ENCODE measurements at places on chromosomes 6 and 20.

- no peak for DNase-seq
Observed at GRCh38 chr6:149340200-149340599, 22.7 kb downstream of the TAB2 start.

- DNase-seq: no peak
Observed at GRCh38 chr20:40314278-40314677, 374.8 kb downstream of the MAFB start.

GRCh38 chr6:73803562-73804241 lies 107.7 kb downstream of the CD109 start:
- no peak for DNase-seq

- no peak for DNase-seq
Observed at GRCh38 chr6:45044510-45045252, 283.4 kb upstream of the RUNX2 start.

DNA sequence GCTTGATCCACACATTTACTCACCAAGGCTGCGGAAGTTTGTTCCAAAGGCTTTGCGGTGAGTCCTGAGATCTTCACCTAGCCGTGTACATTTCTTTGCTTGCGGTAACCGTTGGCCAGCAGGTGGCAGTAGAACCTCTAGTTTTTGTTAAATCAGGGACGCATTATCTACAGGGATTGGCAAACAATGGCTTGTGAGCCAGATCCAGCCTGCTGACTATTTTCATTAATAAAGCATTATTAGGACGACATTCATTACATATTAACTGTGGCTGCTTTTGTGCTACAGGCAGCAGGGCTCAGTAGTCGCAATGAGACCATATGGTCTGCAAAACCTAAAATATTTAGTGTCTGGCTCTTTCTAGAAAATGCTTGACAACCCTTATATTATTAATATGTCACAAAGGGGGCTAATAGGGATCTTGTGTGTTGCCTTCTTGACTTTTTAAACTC lies 174.1 kb downstream of the DOK5 start:
- peak; percentile 74 for DNase-seq

DNA sequence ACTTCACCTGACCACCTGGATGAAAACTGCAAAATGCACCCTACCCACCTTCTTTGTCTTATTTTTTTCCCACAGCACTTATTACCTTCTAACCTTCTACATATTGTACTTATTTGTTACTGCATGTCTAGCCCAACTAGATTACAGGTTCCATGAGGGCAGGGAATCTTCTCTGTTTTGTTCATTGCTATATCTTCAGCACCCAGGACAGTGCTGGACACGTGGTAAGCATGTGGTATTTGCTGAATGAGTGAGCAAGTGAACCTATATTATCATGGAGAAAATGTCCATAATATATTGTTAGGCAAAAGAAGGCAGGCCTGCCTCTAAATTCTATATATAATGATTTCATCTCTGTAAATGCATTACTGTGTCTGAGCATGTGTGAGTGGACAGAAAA lies 107.0 kb downstream of the TRERF1 start:
- no peak for DNase-seq

- DNase-seq: no peak
Observed at GRCh38 chr6:168055696-168056489, 23.1 kb downstream of the FRMD1 start.

DNA sequence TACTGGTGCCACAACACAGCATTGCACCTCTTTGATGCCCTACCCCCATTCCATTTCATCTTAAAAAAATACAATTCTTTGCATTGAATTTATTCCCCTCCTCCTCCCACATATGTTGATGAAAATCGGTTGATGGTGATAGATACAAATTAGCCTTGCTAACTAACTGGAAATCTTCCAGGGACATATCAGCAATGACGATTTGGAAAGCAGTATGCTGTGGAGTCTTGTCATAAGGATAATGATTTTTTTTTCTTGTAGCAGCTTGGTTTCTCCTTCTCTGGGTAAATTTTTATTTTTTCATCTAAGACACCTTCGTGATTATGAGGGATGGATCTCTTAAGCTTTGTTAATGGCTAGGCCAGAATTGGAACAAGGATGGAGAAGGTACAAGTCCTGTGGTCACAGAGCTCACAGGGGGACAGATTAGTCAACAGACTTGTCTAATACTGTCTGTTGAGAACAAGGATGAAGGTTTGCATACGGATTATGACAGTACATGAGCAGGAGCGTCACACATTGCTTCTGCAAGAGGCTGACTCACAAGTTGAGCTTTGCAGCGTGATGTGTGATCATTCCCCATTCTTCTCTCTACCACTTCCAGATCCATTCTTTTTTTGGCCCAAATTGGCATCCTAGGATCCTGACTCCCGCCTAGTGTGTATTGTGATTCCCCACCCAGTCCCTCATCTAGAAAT lies 233.1 kb upstream of the FERMT1 start:
- DNase-seq: no peak

GRCh38 chr6:13643125-13643524 lies 28.0 kb downstream of the NOL7 start:
- no peak for DNase-seq

All from activated naive CD4-positive, alpha-beta T cell treated with anti-CD3 and anti-CD28 coated beads, Interleukin-2, amount 10 ng/mL, durations not matched to agents 7 days and 5 days (primary cell).